ENCODE measurements at places on chromosomes 2 and 18.

DNA sequence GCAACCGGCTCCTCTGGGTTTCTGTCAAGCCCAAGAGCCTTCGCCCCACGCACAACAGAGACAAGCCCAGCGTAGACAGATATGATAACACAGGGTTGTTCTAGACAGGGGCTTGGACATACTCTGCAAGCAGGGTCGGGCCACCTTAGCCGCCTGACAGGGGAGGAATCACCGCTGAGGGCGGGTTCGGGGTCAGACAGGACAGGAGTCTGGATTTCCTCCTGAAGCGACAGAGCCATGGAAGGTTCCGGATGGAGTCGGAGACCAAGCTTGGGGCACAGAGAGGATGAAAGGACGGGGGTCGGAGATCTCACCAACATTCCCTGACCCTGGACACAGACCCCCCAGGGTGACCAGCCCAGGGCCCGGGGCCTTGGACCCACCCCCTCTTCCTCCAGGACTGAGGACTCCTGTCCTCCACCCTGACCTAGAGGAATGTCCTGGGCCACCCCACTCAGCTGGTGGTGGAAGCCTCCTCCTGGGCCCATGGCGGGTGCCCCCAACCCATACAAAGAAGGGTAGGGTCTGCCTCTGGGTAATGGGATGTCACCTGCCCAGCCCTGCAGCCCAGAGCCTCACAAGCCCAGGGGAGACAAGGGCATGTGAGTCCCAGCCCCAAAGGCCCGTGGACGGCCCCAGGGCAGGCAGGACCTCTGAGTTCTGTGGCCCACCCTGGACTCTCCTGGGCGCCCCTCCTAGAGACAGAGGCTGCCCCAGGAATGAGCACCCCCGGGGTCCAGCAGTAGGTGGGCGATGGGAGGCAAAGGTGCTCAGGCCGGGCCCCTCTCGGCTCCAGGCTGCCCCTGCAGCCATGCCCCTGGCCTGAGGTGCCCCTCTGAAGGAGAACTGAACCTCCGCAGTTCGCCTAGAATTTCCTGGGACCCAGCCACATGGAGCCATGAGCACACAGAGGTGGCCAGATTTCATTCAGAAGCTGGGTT, 44.1 kb upstream of the GPC1 start:
- no peak for DNase-seq

GRCh38 chr2:232525199-232525598, 761 bp upstream of the CHRND start:
- no peak for DNase-seq

GRCh38 chr2:1020206-1020605, 69.6 kb downstream of the SNTG2 start:
- DNase-seq: no peak

- no peak for DNase-seq
Observed at GRCh38 chr2:172137943-172138342, 35.2 kb upstream of the DLX2 start.

- no peak for DNase-seq
Observed at GRCh38 chr2:217166241-217166850, 306.5 kb upstream of the TNP1 start.

- DNase-seq: no peak
Observed at GRCh38 chr2:20582600-20583221, 68.2 kb downstream of the HS1BP3 start.

DNA sequence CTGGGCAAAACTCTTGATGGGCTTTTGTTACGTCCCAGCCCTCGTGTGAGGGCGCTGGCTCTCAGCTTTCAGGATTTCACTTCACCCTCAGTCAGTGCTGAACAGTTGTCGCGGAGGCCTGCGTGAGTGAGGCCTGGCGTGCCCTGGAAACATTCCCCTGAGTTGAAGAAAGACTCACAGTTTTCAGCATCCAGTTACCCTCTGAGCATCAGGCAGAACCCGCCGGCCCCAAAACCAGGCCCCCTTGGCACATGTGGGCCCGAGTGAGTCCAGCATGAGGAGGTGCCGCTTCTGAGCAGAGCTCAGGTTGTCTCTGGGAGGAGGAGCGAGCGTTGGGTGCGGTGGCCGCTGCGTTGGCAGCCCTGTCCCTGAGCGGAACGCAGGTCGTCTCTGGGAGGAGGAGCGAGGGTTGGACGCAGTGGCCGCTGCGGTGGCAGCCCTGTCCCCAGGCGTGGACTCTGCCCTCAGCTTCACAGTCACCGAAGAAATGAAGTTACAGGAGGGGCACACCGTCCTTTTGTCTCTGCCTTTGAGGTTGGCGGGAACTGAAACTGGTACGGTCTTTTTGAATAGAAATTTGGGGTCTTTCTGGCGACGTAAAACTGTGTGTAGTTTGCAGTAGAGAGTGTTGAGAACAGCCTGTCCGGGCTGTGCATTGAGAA, at the start of gene NEU4:
Gene NEU4, plus strand, starts transcription at position 473 of the 662 bp plus-strand sequence. CDS start 5,292 bp downstream, outside the sequence.
- DNase-seq: no peak

DNA sequence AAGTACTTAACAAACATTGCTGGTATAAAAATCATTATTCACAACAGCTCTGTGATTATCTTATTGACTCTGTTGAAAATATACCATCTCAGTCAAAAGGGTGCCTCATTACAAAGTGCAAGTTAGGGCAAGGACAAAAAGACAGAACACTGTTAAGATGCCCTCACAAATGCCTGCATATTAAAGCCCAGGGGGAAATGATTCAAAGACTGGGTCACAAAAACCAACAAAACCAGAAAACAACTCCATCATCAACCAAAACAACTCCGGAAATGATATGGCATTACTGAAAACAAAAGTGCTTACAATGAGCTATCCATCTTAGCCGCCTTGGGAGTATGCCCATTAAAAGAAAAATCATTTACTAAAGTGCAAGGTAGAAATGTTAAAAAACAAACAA, 9.9 kb downstream of the PLA2R1 start:
- no peak for DNase-seq

- DNase-seq: no peak
Observed at GRCh38 chr2:237097911-237098702, 12.4 kb downstream of the COPS8 start.

DNA sequence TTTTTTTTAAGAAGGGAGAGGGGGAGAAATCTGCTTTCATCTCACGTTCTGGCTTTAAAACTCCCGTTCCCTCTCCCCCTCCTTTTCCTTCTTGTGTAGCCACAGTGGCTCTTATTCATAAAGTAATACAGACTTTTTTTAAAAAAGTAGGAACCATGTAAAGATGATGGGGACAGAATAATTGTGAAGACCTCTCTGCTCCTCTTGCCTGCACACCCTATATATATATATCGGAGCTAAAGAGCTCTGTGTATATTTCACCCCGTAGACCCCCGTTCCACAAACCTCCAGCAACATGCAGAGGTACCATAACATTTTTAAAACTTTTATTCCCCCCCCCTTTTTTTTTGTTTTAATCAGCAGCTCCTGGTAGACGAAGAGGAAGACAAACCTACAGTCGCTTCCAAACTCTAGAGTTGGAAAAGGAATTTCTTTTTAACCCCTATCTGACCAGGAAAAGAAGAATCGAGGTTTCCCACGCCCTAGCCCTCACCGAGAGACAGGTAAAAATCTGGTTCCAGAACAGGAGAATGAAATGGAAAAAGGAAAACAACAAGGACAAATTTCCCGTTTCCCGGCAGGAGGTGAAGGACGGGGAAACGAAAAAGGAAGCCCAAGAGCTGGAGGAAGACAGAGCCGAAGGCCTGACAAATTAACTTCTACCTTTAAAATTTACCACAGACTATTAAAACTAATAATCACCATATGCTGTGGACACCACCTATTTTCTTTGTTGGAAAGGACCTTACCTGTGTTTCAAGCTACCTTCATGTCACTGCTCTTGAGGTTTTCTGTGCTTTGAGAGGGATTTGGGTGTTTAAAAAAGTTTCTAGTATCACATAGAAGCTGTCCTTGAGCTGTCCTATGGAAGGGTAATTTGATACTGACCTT, 1.7 kb downstream of the HOXD8 start:
- no peak for DNase-seq

- no peak for DNase-seq
Observed at GRCh38 chr18:41391616-41392595, 563.1 kb upstream of the PIK3C3 start.

- no peak for DNase-seq
Observed at GRCh38 chr2:211035548-211036185, 479.3 kb downstream of the CPS1 start.

- no peak for DNase-seq
Observed at GRCh38 chr2:197713271-197713670, 8.1 kb downstream of the MARS2 start.

GRCh38 chr18:35201256-35201931, 39.4 kb upstream of the ZNF397 start:
- no peak for DNase-seq

GRCh38 chr2:128408349-128409305, 90.0 kb upstream of the HS6ST1 start:
- no peak for DNase-seq

GRCh38 chr18:57466745-57467409, 31.7 kb downstream of the ONECUT2 start:
- DNase-seq: no peak

- no peak for DNase-seq
Observed at GRCh38 chr2:171678619-171679018, 8.7 kb upstream of the DYNC1I2 start.

- DNase-seq: no peak
Observed at GRCh38 chr2:210007895-210008294, 5.5 kb downstream of the RPE start.

DNA sequence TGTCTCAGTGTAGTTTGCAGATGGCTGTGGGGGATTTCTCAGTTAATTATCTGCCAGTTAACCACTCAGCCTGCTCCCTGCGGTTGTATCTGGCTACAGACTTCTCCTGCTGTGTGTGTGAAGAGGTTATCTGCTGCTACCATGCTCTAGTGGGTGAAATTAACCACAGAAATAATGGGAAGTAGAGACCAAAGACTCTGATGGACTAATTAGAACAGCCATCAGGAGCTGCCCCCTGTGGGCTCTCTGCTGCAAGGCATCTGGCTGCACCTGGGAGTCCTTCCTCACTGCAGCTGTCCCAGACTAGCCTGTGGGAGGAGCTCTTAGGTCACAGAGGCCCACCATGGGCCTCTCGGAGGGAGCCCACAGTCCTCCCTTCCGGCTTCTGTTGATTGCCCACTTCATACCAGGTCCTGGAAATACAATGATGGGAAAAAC, 66.6 kb downstream of the CTIF start:
- no peak for DNase-seq

- no peak for DNase-seq
Observed at GRCh38 chr2:144136297-144137010, 383.5 kb downstream of the ZEB2 start.

- no peak for DNase-seq
Observed at GRCh38 chr2:28347596-28347995, 45.1 kb upstream of the FOSL2 start.

DNA sequence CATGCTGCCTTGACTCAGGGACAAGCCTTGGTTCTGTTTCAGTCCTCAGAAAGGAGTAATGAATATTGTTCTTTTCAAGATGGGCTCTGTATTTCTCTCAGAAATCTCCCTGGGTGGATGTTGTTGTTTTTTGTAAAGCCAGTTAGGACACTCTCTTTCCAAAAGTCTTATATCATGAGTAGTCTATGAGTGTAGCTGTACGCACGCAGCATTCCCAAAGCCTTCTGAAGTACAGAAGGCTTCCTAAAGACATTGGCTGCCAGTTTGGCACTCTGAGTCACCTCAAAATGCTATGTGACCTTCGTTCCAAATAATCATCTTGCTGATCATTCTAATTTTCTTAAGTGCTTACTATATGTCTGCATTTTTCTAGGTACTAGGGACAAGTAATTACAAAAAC, 16.7 kb upstream of the GTF2A1L start:
- no peak for DNase-seq

- DNase-seq: no peak
Observed at GRCh38 chr18:59877361-59877760, 22.4 kb upstream of the PMAIP1 start.

- no peak for DNase-seq
Observed at GRCh38 chr2:227179988-227180685, 15.7 kb downstream of the COL4A3 start.

DNA sequence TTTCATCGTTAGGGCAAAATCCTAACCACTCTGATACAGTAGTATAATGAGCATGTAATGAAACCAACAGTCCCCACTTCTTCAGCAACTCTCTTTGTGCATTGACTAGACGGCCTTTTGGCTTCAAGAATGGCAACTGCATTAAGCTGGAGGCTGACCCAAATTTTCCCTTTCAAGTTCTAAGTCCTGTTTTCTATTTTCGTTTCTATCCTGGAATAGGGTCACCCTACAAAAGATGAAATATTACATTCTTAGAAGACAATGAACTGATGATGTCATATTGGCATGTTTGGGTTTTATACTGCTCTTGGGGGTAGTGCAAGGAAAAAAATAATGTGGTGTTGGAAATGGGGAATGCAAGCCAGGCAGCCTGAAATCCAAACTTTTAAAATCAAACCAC, 254.4 kb downstream of the ETAA1 start:
- DNase-seq: no peak

- DNase-seq: no peak
Observed at GRCh38 chr2:9964334-9964980, 13.0 kb downstream of the GRHL1 start.

DNA sequence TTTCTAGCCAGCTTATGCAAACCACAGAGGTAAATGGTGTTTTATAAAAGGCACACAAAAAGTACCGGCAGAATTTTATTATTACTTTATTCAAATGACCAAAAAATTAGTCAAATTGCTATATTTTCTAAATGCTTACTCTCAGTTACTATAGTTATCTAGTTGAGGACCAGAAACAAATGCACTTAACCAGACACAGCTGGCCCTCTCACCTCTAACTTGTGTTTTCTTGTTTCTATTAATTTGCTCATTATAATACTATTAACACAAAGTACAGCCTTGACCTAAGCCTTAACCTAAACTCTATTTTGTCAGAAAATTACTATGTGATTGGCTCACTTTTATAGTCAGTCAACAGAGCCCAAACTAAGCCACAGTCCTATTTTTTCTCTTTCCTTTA, 26.2 kb downstream of the OLA1 start:
- DNase-seq: no peak

DNA sequence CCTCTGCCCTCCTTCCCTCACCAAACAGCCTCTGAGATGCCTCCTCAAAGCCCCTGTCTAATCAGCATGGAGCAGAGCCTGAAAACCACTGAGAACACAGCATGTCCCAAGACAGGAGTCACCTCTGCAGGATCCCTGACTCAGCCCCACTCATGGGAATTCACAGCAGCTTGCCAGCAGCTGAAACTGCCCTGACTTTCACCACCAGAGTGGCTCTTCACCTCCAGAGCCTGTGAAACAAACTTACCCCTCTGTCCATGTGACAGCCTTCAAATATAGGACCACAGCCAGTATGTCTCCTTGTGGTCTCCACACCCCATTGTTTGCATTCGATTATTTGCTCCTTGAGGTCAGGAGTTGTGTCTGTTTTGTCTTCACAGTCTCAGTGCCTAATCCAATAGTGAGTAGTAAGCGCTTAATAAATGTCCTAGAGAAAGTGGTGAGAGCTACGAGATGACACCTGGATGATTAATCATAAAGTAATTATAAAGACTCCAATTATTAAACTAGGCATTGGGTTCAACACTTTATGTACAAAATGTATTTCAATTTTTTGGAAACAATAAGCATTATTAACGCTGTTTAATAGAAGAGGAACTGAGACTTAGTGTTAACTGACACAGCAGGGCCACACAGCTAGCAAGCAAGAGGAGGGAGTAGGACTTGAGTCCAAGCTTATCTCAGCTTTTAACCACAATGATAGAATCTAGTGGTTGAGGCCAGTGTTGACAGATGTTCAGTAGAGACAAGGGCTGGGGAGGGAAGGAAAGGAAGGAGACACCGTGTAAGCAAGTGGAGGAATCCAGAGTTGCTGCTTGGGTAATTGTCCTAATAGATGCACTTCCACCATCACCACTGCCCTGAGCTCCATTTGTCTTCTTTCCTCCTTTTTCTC, 358.7 kb upstream of the TNP1 start:
- DNase-seq: no peak

- DNase-seq: no peak
Observed at GRCh38 chr18:74806700-74807416, 209.2 kb downstream of the ZNF407 start.

- DNase-seq: no peak
Observed at GRCh38 chr18:62396967-62397366, 71.9 kb downstream of the TNFRSF11A start.
